ENCODE measurements at places on chromosomes 2 and 18.

GRCh38 chr2:96524482-96525210 is 11.9 kb upstream of the ARID5A start:
- no peak for DNase-seq

- DNase-seq, result no peak
Observed at GRCh38 chr2:22002066-22002465, 878.3 kb downstream of the TDRD15 start.

DNA sequence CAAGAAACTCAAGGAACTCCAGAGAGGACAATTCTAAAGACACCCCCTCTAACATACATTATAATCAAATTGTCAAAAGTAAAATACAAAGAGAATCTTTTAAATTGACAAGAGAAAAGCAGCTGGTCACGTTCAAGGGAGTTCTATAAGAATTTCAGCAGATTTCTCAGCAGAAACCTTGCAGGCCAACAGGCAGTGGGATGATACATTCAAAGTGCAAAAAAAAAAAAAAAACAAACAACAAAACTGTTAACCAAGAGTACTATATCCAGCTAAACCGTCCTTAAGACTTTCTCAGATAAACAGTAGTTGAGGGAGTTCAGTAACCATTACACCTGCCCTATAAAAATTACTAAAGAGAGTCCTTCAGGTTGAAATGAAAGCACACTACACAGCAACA is 33.9 kb downstream of the CCDC138 start:
- no peak for DNase-seq

DNA sequence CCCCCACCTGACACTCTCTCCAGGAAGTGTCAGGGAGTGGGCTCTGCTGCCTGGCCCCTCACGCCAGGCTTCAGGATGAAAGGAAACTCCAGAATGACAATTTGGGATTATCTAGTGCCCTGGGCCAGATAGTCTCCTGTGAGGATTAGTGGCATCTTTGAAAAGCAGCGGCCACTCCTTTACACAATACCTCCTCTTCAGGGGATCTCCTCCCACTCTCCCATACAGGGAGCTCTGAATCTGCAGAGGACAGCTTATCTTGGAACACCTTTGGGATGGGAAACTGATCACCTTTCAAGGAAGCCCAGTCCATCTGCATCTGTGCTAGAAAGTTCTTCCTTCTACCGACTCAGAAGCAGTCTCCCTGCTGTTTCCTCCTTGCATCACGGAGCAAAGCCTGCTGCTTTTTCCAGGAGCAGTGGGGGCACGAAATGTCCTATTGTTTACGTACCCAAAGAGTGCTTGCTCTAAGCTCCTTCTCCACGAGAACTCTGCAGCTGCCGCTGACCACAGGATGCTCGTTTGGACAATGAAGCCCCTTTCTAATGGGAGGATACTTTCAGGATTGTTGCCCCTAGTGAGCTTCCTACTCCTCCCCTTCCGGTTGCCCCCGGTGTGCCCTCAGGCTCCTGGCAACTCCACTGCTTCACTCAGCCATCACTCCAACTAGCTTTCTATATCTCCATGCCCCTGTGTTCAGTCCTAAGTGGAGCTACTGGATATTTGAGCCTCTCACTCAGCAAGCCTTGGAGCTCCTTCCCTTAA is 31.5 kb downstream of the SIX3 start:
- no peak for DNase-seq

GRCh38 chr2:147910990-147911473 is 66.2 kb downstream of the ACVR2A start:
- DNase-seq, result no peak

- DNase-seq, result no peak
Observed at GRCh38 chr2:174617120-174617519, 19.5 kb upstream of the WIPF1 start.

GRCh38 chr18:69626171-69626570 is 225.5 kb downstream of the DOK6 start:
- no peak for DNase-seq

DNA sequence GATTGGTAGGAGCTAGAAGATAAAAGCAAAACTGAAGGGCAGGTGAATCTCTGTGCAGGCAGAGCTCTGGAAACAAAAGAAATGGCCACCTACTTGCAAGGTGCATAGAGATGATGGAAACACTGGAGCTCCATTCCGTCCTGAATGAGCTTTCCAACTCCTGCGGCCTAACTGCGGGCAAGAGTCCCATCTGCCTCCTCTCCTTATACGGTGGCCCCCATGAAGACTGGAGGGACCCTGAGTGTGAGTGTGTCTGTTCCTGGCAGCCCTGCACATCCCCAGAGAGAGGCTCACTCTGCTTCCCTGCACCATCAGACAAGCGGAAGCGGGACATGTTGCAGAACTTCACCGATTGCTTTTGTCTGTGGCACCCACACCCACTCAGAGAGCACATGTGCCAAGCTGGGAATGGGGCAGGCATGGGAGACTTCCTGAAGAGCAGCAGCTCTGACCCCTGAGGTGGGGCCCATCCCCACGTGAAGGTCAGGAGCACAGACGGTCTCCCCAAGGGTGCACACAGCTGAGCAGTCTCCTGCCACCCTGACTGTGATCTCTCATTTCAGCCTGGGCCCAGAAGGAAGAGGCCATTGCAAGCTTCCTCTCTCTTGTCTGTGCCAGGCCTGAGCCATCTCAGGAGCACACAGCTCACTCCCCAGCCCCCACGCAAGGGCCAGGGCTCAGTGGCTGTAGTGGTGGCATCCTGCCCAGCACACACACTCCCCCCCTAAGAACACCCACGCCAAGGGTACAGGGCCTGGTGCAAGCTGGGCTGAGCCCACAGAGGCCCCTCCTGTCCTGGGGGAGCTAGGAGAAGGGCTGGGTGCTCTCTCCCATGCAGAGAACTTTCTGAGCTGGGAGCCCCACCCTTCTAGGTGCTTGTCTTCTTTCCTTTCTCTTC is 75.3 kb downstream of the STPG4 start:
- no peak for DNase-seq

- no peak for DNase-seq
Observed at GRCh38 chr2:29255004-29255403, 139.8 kb downstream of the CLIP4 start.

GRCh38 chr2:147485210-147485851 is 359.5 kb upstream of the ACVR2A start:
- no peak for DNase-seq

GRCh38 chr2:10665833-10666232 is 23.9 kb downstream of the NOL10 start:
- DNase-seq, result no peak

DNA sequence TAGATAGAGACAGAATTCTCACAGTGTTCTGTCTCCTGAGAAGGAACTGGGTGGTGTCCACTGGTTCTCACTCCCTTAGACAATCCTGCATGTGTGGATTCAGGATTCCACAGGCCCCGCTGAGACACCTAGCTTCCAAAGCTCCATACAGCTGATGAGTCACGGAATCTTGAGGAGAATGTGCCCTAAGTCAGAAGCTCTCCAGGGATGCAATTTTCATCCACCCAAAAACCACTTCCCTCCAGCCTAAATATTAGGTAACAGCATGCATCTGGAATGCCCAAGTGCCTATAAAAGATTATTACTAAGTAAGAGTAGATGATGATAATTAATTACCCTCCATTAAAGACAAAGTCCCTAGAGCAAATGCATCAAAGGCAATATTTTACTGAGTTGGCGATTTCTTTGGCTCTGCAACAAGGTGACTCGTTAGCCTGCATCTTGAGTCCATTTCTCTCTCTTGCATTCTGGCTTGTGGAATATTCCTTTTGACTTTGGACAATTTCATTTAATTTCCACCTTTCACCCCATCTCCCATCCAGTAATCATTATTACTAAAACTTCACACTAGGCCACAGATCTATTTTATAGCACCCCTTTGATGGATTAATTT is 475.1 kb downstream of the TNS1 start:
- DNase-seq, result no peak

- DNase-seq, result no peak
Observed at GRCh38 chr2:101153077-101153707, 2.0 kb upstream of the TBC1D8 start.

- DNase-seq, result no peak
Observed at GRCh38 chr2:178275600-178275999, 81.3 kb downstream of the OSBPL6 start.

- DNase-seq, result no peak
Observed at GRCh38 chr2:171852366-171852888, 41.6 kb downstream of the SLC25A12 start.

DNA sequence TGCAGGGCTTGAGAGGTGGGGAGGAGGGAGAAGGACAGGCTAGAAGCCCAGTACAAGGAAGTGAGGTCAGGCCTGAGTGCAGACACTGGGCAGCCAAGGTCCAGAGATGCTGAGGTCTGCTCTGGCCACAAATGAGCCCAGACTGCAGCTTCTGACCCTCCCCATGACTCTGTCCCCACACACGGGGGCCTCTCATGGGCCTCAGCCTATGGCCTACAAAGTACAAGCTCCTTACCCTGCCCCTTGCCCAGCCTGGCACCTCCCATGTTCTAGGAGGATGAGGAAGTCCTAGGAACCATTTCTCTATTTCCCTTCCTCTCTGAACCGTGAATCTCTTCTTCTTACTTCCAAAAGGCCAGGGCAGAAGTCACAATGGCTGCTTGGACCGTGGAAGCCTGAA is 193.8 kb downstream of the ANKRD30B start:
- DNase-seq, result no peak

DNA sequence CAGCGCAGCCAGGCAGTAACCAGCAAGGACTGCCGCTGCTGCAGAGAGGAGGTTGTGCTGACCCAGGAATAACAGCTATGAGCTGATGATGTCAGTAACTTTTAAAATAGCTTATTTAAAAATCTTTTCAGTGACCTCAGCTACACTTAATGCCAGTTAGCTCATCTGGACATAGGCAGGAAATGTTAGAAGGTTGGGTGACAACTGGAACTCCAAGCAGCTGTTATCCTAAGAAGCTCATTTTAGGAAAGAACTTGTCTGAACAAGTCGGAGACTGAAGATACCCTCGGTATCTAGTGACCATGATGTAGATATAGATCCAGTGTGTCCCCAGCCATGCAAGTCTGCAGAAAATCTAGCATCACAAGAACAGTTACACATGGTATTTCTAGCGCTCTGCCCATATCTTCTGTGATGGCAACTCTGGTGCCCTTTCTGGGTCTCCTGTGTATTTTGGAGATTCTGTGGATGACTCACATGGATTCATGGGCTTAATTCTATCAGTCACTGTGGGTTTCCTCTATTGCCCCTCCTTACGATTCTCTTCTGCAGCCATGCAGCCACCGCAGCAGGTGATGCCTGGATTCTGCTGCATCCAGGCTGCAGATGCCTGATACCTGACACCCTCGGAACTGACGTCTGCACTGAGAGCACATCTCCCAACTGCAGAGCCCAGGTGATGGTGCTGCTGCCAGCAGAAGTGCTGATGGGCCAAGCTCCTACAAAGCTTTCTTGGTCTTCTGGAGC is 19.8 kb upstream of the PLEK start:
- no peak for DNase-seq

DNA sequence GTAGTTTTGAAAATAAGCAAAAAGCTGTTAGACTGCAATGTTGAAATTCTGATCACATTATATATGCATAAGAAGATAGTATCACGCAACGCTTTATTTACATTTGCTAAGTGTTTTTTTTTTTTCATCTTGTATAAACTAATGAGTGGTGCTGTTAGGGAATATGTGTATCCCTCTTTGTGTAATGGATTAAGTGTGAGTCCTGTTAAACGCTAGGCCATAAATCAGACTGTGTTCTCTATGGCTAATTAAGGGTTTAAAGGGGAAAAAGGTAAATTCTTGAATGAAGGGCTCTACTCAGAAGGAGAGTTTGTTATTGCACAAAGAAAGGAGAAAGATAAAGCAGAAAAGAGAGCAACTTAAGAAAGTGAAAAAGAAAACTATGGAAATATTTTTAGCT is 4.8 kb upstream of the ASXL3 start:
- no peak for DNase-seq

GRCh38 chr2:207274530-207275189 is 108.9 kb upstream of the KLF7 start:
- DNase-seq, result no peak

GRCh38 chr18:36697905-36698304 is 130.9 kb downstream of the TPGS2 start:
- DNase-seq, result no peak

- DNase-seq, result no peak
Observed at GRCh38 chr18:63207143-63207790, 112.3 kb downstream of the BCL2 start.

GRCh38 chr18:10376731-10377130 is 77.7 kb upstream of the APCDD1 start:
- DNase-seq, result no peak

DNA sequence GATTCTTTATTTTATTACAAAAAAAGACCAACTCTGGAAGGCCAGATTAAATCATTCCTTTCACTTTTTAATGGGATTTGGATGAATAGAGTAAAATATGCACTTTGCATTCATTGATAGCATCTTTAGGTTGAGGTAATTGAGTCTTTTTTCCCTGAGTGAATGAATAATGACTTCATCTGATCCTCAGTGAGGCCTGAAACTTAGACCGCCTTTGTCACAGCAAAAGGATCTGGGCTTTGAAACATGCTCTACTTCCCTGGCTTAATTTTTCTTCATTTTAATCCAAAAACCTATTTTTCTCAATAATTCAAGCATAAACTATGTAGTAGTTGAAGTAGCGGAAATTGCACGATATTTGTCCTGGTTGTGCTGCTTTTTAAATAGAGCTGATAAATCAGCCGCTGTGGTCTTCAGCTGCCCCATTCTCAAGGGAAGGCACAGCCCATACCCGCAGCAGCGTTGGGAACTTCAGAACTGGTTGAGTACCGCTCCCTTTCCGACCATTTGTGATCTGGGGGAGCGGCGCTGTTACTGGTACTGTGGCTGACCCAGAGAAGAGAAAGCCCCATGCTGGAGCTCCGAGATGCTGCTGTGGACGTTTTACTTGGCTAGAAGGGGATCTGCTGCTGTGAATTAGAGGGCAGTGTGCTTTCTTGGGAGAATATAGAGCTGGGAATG is 145.3 kb upstream of the NFATC1 start:
- DNase-seq, result no peak

DNA sequence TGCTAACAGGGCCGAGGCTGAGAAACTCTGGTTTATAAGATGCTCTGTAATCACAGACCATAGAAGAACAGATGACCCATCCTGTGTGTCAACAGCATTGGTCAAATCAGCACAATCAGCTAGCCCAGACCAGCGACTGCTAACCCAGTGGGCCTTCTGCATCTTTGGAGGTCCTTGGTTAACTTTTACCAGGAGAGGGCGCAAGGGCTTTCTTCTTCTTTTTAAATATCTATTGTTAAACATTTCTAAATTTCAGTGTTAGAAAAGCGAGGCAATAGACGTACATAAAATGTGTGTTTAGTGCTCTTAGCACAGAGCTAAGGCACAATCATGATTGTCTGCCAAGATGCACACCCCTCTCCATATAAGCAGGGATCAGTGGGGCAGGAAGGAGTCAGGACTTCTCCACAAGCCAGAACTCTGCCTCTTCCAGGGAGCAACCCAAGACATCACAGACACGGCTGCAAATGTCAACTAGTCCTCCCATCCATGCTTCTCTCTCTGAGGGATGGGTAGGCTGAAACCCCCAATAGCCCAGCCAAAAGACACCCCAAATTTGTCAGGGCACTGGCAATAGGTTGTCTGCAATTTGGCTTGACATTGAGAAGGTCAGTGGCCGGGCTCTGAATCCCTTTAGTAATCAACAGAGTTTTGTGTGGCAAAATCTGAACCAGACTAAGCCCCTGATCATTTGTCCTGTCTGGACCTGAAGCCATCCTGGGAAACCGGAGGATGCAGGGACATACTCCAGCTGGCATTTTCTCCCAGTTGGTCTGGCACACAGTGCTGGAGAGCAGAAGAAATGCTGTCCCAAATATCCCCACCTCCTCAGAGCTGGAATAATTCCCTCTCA is 188.2 kb downstream of the BCL2 start:
- DNase-seq, result no peak

Data from activated CD8-positive, alpha-beta memory T cell treated with anti-CD3 and anti-CD28 coated beads for 4 hours (primary cell).